ENCODE measurements at places on chromosomes 5 and 9. TPM values are rescaled to one million over a fixed set of nuclear protein-coding genes. Genes with fewer than 3 reads are reported as not detected.

ZBTB34 gene
- total RNA-seq, result 6.2 TPM

- peak; percentile 74 for DNase-seq
Observed at GRCh38 chr5:134003817-134004625, 754 bp downstream of the VDAC1 start.

ESM1 gene
- total RNA-seq, result not detected

GRCh38 chr9:5976674-5977397 lies 38.6 kb downstream of the RANBP6 start:
- DNase-seq, result no peak

DNA sequence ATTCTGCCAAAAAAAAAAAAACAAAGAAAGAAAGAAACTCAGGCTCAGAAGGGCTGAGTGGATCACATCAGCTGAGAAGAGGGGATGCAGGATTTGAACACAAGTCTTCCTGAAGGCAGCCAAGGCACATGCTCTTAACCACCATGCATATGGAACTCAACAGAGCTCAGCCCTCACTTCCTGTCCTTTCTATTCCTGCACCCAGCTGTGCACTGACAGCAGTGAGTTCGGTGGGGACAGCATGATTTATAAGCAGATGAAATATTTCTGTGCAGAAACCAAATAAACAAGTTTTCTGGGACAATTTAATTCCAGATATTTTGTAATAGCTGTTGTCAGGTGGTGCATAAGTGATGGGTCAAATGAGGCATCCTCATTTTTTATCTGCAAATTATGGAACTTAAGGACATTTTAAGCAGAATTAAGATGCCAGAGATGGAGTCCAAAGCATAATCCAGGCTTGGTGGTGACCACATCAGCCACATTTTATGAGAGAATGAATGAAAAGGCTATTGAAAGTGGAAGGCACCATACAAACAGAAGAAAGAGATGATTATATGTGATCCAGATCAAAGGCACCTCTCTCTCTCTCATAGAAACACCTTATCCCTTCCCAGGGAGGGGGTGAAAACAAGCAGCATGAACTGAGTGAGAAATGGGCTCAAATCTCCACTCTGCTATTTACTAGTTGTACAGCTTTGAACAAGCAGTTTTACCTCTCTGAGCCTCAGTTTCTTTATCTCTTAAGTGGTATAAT lies 303.6 kb upstream of the MSX2 start:
- no peak for DNase-seq
